ENCODE measurements at places on chromosomes 5 and 9.
A peak's percentile ranks its signal among the peaks of the same experiment; 100 is the strongest.

- H3K27me3 ChIP-seq = no peaks in the 10 kb centered on the region
- no peak overlapping the region for H3K4me3 ChIP-seq
- DNase-seq = no peak
- no peak overlapping the region for H3K27ac ChIP-seq
- H3K36me3 ChIP-seq = no peaks in the 10 kb centered on the region
Measured at GRCh38 chr5:178466342-178466741, 123.9 kb downstream of the COL23A1 start.

DNA sequence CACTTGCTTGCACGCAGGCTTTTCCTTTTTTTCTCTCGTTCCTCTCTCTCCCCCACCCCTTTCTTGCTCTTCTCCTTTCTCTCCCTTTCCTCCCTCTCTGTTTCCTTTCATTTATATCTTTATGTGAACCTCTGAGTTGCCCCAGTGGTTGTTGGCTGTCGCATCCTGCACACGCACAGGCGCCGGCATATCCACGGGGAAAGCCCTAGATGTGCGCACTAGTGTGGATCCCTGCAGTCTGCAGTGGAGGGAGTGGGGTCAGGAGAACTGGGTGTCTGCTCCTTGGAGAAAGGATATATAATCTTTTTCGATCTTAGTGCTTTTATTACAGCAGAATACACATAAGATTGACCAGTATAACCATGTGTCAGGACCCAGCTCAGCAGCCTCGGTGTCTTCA, 223.5 kb downstream of the FANCC start:
- no peak overlapping the region for H3K27ac ChIP-seq
- no peaks in the 10 kb centered on the region for H3K27me3 ChIP-seq
- DNase-seq = no peak
- H3K4me3 ChIP-seq = no peak overlapping the region
- H3K4me1 ChIP-seq = peaks cover 12% of the 10 kb centered on the region

GRCh38 chr5:31794009-31794408, 155.1 kb downstream of the PDZD2 start:
- H3K27me3 ChIP-seq = no peaks in the 10 kb centered on the region
- no peak for DNase-seq
- H3K36me3 ChIP-seq = no peaks in the 10 kb centered on the region
- no peaks in the 10 kb centered on the region for H3K4me1 ChIP-seq
- no peak overlapping the region for H3K4me3 ChIP-seq

DNA sequence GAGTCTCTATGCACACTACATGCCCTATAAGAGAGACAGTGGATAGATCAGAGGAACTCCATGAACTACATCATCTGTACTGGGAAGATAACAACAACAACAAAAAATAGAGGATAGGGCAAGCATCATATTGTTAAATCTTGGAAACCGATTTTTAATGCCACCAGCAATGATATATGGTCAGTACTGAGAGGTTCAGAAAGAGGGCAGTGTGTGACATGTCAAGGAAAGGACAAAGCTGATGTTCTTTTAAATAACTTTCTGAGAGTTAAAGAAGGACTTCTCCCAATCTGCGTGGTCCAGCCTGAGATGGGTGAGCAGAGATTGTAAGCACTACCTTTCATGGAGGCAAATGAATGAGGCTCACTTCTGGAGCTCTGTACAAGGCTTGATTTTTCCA, 62.0 kb upstream of the PHF24 start:
- DNase-seq = no peak
- peaks cover 10% of the 10 kb centered on the region for H3K27me3 ChIP-seq

DNA sequence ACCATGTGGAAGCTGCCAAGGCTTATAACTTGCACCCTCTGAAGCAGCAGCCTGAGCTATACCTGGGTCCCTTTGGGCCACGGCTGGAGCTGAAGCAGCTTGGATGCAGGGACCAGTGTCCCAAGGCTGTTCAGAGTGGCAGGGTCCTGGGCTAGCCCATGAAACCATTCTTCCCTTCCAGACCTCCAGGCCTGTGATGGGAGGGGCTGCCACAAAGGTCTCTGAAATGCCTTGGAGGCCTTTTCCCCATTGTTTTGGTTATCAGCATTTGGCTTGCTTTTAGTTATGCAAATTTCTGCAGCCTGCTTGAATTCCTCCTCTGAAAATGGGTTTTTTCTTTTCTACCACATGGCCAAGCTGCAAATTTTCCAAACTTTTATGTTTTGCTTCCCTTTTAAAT, 433.7 kb upstream of the ACO1 start:
- no peaks in the 10 kb centered on the region for H3K27me3 ChIP-seq
- H3K4me3 ChIP-seq = no peak overlapping the region
- DNase-seq = no peak
- H3K36me3 ChIP-seq = no peaks in the 10 kb centered on the region
- H3K27ac ChIP-seq = no peak overlapping the region

DNA sequence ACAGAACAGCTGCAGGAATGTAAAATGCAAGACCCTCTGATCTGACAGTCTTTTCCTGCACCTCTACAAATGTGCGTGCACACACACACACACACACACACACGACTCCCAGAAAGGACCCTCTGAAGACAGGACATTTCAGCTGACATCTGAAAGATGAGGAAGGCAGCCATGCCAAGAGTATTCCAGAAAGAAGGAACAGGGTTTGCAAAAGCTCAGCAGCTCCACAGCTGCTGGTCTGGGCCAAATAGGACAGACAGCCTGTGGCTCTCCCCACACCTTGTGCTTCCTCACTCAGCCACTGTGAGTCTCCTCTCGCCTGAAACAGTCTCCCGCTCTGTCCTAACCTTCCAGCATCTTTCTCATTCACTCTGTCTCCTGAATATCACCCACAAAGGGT, 189.0 kb downstream of the PALM2AKAP2 start:
- peaks cover 59% of the 10 kb centered on the region for H3K4me1 ChIP-seq
- peak overlapping the region; percentile 60 for H3K27ac ChIP-seq
- DNase-seq = no peak
- no peaks in the 10 kb centered on the region for H3K27me3 ChIP-seq
- H3K4me3 ChIP-seq = no peak overlapping the region
- no peaks in the 10 kb centered on the region for H3K36me3 ChIP-seq

DNA sequence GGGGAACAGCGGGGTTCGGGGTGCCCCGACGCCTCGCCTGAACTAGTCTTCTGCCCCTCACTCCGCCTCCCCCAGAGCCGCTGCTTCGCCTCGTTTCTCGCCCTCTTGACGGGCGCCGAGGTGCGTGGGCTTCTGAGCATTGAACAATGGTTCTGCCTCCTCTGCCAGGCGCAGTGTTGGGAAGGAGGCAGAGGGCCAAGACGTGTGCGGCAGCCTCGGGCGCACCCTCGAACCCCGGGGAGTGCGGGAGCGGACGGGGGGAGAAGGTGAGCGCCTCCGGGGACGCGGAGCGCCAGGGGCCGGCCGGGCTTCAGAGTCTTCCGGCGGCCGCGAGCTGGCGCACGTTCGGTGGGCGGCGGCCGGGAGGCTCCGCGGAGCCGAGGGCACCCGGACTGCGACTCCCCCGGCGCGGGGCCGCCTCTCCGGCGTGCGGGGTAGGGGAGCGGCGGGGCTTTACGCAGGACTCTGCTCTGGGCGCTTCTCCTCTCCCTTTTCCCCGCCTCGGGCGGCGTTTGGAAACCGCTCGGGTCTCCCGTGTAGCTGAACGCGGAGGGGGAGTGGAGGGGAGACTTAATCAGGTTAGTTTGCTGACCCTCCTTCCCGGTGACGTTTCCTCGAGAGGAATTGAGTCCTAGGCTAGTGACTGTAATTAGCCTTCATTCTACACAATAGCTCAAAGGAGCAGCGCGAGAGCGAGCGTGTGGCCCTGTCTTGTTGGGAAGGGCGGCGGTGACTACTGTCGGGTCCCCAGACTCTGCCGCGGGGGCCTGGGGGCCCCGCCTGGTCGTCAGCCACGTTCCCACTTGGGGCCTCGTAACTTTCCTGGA, 1.1 kb downstream of the VLDLR start:
- DNase-seq = no peak
- H3K4me1 ChIP-seq = peaks cover 19% of the 10 kb centered on the region
- no peaks in the 10 kb centered on the region for H3K36me3 ChIP-seq
- H3K27me3 ChIP-seq = peaks cover 28% of the 10 kb centered on the region
- peak overlapping the region; percentile 51 for H3K4me3 ChIP-seq

DNA sequence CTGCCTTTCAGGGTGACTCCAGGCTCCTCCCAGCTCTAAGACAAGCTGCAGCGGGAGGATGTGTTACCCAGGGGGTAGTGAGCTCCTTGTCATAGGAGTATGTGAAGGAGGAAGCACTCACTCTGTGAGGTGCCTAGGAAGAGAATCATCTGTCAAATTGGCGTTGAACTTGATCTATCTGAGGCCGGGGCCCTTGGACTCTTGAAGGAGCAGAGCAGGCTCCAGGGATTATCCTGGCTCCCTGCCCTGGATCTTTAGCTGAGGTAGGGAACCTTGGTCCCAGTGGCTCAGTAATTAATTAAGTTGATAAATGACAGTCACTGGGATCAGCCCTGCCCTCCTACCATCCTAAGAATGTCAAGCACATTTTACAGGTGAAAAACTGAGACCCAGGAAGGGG, 15.5 kb downstream of the ADGRD2 start:
- no peak for DNase-seq
- no peaks in the 10 kb centered on the region for H3K4me1 ChIP-seq
- H3K4me3 ChIP-seq = no peak overlapping the region
- no peak overlapping the region for H3K27ac ChIP-seq
- H3K36me3 ChIP-seq = no peaks in the 10 kb centered on the region

All from CD4-positive, alpha-beta T cell (primary cell).